Stimulated activated CD8-positive, alpha-beta memory T cell treated with anti-CD3 and anti-CD28 coated beads, Interleukin-2, amount 100 ng/mL, for 1 hour (primary cell): ENCODE measurements at places on chromosomes 4 and X.

DNA sequence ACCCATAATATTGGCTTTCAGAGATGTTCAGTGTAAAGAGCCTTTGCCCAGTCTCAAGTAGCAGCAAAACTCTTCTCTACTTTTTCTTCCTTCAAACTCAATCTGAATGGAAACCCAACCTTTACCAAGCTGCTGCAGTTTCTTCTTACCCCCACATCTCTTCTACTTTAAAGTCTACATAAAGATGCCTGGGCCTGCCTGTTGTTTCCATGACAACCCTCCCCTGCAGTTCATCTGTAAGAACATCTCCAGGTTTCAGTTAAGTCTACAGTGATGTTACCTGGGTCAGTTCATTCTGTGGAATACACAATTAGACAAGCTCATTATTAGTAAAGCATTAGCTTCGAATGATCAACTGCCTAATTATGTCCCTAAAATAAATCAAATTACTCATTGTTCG, 81.4 kb downstream of the SPANXN3 start:
- DNase-seq: no peak

GRCh38 chr4:89249716-89250361, 57.8 kb downstream of the GPRIN3 start:
- DNase-seq: no peak

GRCh38 chrX:34546366-34546765, 110.7 kb downstream of the TMEM47 start:
- DNase-seq: no peak

- no peak for DNase-seq
Measured at GRCh38 chrX:136200466-136200865, 50.7 kb downstream of the MAP7D3 start.

GRCh38 chrX:31036895-31037294, 34.9 kb downstream of the FTHL17 start:
- DNase-seq: no peak
